ENCODE measurements at places on chromosomes 16 and 17. TPM values are rescaled to one million over a fixed set of nuclear protein-coding genes. Genes with fewer than 3 reads are reported as not detected.

Gene C1QL1
- 0.99 TPM for total RNA-seq

Gene GNG13
- not detected for total RNA-seq

Gene RDM1
- not detected for total RNA-seq

GRCh38 chr17:69480245-69480644 is 65.7 kb downstream of the MAP2K6 start:
- DNase-seq = no peak

- no peak for DNase-seq
Observed at GRCh38 chr17:3891626-3892094, 1.2 kb downstream of the CAMKK1 start.

DNA sequence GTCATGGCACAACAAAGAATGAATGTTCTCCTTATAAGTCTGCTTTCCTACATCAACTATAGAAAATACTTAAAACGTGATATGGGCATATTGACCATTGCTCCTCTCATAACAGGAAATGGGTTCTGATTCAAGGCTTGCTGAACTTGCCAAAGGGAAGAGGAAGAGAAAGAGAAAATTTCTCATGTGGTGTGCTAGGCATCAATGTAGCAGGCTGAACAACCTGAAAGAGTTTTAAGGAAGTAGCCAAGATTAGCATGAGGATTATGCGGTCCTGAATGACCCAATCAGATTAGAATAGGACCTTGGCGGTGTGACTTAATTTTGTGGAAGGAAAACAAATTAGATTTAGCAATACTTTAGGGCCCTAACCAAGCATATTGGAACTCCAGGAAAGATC is 617.7 kb upstream of the CDH11 start:
- no peak for DNase-seq

GRCh38 chr17:64968652-64969501 is 49.6 kb upstream of the LRRC37A3 start:
- no peak for DNase-seq

DNA sequence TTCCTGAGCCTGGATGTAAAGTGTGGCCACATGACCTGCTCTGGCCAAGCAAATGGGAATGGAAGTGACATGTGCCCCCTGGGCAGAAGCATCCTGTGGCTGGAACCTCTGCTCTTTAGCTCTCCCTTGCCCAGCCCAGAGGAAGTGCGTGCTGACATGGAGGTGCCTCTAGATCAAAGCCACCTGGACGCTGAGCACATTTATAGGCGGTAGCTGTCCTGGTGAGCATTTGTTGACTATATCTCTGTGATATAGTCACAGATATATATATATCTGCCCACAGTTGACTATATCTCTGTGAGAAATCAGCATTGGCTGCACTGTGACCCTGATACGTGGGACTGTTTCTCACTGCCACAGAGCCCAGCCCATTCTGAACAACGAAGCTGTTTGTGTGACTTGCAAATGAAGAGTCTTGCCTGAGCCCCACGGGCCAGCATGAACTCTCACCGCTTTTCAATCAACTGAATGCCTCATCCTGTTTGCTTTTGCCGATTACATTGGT is 118.8 kb downstream of the C16orf95 start:
- no peak for DNase-seq

DNA sequence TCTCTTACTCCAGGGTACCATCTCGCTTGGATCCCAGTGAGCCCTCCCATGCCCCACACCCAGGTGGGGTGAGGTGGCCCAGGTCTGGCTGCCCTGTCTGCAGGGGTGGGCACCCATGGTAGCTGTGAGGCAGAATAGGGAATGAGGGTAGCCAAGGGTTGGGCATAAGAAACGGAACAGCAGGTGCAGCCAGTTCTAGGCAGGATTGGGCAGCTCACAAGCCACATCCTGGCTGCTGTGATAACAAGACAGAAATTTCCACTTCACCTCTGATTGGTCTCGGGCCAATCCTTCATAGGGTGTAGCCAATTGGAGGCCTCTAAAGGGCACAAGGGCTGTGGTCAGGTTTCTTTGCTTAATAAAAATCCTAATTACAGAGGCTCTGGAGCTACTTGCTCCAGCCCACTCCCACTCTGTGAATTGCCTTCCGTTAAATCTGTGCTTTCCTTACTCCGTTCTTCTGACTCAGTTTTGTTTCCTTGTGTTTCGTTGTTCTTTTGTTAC is 1.5 kb upstream of the ARHGDIG start:
- DNase-seq = no peak

DNA sequence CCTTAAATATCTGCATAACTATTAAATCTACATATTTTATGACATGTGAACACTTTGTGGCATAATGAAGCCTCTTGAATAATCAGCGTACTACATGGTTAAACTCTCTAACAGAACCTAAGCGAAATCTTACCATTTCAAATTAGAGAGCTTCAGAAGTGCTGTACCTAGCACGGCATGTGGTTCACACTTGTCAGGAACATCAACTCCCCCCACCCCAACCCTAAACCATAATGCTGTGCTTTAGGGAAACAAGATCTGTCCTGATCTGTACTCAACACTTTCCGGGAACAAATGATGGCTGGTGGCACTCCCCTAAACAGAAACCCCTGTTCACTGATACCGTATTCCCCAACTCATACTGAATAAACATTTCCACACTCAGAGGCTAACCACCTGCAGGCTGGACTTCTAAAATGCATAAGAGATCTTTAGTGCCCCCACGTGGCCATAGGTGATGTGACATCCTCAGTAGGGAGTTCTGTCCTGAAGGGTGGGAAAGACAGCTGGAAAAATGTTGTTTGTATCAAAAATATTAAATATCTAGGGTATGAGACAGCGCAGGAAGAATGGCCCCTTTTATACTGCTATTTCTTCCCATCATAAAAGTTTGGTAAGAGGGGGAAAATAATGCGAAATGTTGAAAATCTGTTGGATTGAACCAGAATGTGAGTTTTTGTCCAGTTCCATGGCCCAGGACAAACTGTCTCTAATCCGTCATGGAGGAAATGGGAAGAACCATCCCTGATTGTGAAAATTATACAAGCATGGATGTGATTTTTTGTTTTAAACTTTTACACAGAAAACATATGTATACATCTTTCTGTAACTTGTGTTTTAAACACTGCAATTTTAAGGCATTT is 88.6 kb downstream of the USP31 start:
- DNase-seq = peak; percentile 85

DNA sequence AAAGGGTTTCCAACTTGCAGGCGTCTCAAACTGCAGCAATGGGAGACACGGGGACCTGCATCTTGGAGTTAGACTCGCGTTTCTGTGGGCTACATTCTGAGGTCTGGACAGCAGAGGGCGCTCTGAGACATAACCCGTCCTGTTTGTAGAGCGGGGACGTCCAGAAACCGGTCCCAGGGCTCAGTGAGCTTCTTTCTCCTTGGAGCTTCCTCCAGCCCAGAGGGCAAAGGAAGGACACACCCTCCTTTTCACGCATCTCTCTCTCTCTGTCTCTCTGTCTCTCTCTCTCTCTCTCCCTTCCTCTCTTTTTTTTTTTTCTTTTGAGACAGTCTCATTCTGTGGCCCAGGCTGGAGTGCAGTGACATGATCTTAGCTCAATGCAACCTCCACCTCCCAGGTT is 19.8 kb downstream of the COX4I1 start:
- peak; percentile 89 for DNase-seq

DNA sequence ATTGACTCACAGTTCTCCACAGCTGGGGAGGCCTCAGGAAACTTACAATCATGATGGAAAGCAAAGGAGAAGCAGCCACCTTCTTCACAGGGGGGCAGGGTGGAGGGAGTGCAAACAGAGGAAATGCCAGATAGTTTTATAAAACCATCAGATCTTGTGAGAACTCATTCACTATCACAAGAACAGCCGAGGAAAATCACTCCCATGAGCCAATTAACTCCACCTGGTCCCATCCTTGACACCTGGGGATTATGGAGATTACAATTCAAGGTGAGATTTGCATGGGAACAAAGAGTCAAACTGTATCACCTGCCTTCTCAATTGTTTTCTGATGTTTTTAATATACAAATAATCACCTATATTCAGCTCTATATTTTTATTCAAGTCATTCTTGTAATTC is 1527.3 kb upstream of the GOT2 start:
- no peak for DNase-seq

GRCh38 chr17:34990921-34991365 is 10.6 kb downstream of the LIG3 start:
- no peak for DNase-seq

DNA sequence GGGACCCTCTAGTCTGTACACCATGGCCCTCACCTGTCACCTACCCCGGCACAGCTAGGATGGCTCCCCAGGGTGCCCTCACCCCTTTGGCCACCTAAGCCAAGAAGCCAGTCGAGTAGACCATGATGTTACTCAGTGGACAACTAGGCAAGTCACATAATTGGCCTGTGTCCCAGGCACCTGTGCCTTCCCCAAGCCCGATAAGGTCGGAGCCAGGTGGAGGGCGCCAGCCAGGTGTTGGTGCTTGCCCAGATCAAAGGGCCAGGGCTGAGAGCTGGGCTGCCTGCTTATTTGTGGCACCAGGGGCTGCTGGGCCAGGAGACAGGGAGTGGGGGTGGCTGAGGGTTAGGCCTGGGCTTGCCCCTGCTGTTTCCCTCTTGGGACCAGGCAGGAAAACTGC is 16.8 kb downstream of the SPNS2 start:
- DNase-seq = peak; percentile 59

DNA sequence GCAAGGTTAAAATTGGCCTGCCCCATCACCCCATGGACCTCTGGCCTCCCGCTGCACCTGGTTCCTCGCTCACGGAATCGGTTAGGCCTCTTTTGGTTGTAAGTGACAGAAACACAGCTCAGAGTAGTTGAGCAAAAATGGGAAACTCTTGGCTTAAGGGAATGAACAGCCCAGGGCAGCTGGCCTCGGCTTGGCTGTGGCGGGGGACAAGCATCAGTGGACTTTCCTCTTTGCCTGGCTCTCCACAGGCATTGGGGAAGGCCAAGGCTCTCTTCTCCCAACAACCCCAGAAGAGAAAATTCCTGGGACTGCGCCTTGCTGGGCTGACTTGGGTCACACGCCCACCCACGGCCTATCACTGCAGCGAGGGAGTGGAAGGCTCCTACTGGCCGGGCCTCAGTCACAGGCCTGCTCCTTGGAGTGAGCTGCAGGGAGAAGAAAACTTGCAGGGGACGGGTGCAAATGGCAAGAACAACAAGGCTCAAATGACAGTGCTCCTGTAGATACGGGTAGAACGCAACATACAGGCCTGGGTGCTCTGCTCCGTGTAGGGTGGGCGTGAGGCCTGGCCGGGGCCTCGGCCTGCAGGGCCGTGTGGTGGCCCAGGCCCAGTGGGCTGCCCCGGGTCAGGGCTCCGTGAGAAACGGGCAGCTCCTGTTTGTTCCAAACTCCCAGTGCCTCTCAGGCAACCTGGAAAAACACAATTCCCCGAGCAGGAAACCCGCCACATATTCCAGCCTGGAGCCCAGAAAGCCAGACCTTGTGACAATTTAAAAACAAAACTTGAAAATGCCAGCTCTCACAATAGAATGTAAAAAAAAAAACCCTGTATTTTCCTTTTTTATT is 25.0 kb upstream of the ATP2A3 start:
- no peak for DNase-seq

DNA sequence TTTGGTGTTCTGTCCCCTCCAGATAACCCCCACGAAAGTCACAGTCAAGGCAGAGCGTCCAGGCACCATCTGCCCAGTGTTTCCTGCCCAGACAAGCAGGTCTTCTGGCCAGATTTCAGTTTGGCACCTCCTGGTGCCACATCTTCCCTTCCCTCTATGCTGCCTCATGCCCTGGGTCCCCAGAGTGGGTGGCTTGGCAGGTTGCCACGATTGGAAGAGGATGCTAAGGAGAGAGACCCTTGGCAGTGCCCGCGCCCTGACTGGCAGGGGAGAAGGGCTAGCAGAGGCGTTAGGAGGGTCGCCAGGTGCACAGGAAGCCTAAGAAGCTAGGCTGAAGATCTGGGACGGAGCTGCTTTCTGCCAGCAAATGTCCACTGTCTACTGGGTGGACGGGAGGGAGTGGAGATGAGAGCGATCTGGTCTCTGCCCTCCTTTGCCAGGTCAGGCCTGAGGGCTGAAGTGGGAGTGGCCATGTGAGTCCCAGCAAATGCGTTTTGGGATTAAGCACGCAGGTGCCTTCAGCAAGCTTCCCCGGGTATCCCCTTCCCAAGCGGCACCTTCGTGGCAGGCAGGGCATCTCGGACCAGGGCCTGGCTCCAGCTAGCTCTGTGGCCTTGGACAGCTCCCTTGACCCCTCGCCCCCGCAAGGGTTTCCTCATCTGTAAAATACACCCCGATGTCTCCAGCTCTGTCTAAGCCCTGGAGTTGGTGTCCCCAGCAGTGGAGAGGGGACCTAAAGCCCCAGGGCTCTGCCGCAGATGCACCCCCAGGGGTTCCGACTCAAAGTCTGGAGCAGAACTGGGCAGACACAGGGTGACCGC is 13.4 kb upstream of the CD300A start:
- DNase-seq = no peak

DNA sequence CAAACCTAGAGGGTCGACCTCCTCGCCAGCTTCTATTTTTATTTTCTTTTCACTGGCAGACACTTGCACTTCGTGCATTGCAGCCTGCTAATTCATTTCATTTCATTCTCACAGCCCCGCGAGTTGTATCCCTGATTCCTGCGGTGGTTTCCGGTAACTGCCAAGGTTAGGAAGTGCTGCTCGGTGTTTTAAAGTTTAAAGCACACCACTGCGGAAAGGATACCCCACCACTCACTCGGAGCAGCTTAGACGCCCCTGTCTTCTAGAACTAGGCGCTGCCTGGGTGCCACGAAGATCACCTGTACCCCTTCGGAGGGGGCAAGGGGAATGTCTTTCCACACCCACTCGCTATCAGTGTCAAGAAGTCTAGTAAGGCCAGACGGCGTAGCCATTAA is 509 bp downstream of the CNEP1R1 start:
- DNase-seq = no peak

DNA sequence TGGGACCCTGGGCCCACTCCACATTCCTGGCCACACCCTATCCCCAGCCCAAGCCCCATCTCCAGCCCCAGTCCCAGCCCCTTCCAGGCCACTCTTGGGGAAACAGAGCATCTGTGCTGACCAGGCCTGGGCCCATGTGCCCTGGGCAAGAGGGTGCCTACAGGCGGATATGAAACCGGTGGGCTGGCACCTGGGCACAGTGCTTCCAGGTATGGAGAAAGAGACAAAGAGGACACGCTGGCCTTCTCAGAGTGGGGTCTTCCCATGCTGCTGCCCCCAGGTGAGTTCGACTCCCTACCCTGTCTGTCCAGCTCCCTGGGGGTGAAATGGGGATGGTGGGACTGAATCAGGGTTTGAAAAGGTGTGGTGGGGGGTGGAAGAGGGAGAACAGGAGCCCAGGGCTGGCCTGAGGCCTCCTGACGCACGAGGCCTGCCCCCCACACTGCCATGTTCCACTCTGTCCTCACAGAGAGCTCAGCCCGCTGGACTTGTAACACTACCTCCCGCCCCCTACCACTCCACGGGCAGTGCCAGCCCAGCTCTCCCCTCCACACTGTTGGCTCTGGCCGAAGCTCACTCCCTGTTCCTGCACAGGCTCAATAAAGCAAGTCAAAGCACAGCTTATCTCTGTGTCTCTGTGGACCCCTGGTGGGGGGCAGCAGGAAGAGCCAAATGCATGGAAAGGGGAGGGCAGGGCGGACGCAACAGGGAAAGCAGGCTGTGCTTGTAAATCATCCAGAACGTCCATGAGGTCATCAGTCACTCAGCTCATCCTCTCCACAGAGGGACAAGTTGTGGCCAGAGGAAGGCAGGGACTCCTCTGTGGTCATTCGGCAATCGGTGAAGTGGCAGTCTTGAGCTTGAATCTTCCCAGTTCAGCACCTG is 71.1 kb upstream of the TMEM97 start:
- no peak for DNase-seq
